ENCODE measurements at places on chromosomes 7 and 10.
A peak's percentile ranks its signal among the peaks of the same experiment; 100 is the strongest.

- DNase-seq: no peak
These were observed 35.8 kb downstream of the HECW1 start for GRCh38 chr7:43148161-43148731.

GRCh38 chr10:54808186-54808935, 7.3 kb upstream of the PCDH15 start:
- DNase-seq: no peak

- no peak for DNase-seq
These were observed 17.7 kb downstream of the SORBS1 start for GRCh38 chr10:95543459-95543858.

- peak; percentile 24 for DNase-seq
These were observed 463.8 kb downstream of the KCNMA1 start for GRCh38 chr10:77173615-77174461.

DNA sequence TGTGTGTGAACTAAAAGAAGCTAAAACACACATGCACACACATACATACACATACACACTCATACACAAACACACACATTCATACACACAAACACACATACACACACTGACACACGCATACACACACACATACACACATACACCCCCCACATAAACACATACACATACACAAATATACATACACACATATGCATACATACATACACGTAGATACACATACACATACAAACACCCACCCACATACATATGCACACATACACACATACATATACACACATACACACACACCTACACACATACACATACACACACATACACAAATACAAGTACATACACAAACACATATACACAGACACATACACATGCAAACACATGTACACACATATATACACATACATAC, 28.0 kb downstream of the SLC18A2 start:
- no peak for DNase-seq

GRCh38 chr7:55449205-55449991, 84.3 kb downstream of the LANCL2 start:
- DNase-seq: no peak

DNA sequence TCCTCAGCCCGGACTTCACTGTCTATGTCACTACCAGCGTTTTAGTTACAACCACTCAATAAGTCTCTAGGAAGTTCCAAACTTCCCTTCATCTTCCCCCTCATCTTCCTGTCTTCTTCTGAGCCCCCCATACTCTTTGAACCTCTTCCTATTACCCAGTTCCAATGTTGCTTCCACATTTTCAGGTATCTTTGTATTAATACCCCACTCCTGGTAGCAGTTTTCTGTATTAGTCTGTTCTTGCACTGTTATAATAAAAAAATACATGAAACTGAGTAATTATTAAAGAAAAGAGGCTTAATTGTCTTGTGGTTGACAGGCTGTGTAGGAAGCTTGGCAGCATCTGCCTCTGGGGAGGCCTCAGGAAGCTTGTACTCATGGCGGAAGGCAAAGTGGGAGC, 218.6 kb downstream of the BICC1 start:
- no peak for DNase-seq

DNA sequence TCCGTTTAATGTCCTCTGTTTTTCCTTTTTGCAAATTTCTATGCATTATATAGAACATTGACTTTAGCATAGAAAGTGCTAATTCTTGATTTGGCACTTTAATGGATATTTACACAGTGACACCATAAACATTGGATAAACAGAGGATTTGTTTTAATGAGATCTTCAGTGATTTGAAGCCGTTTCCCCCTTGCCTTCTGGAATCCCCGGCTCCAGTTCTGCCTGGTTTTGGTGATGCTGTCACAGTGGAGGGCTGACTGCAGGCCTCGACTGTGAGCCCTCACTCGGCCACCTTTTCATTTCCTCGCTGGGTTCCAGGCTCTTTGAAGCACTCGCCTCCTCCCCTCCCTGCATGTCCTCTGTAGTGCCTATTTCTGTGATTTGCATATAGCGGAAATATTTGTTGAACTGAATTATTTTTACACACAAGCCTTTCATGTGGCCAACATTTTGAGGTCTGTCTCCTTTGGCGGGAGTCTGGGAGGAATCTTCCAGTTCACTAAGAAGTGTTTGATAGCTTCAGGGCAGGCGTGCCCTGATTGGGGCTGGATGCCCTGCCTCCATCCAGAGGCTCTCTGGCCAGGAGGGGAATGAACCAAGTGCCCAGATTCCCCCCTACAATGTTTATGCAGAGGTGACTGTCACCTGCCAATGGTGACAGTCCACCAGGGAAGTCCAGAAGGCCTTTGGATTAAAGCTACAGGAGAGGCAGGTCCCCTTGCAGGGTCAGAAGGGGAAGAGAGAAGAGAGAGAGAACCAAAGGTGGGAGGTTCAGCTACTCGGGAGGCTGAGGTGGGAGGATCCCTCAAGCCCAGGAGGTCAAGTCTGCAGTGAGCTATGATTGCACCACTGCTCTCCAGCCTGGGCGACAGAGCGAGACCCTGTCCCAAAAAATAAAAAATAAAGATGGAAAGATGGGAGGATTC, 67.5 kb downstream of the CUX1 start:
- no peak for DNase-seq

- no peak for DNase-seq
These were observed 17.9 kb upstream of the CYTH3 start for GRCh38 chr7:6290319-6290741.

- no peak for DNase-seq
These were observed 15.6 kb upstream of the FXYD4 start for GRCh38 chr10:43355749-43356371.

DNA sequence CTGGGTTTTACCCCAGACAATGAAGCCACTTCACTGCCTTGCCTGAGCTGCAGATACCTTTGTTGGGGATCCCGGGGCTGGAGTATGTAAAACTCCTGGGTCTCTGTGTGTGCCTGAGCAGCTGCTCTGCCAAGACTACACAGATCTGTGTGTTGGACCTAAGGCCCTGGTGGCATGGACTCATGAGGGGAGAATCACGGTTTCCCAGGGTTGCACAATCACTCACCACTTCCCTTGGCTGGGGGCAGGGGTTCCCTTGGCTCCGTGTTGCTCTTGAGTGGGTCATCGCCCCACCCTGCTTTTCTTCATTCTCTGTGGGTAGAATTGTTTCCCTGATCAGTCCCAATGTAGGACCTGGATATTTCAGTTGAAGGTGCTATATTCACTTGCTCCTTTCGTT, 13.9 kb upstream of the TBATA start:
- DNase-seq: no peak

DNA sequence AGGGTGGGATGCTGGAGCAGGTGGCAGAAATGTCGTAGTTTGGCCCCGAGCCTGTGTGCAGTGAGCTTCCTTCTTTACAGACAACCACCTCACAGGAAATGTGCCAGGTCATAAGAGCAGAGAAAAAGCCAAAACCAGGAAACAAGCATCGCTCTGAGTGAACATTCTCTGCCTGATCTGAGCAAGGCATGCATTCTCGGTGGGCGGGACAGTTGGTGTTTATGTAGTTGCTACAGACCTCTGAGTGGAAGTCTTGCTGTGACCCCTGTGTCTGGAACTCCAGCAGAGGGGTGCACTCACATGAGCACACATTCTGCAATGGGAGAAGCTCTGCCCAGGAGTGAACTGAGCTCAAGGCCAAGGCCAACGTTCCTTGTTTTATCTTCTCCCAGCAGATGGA, 230.1 kb downstream of the TCERG1L start:
- no peak for DNase-seq

DNA sequence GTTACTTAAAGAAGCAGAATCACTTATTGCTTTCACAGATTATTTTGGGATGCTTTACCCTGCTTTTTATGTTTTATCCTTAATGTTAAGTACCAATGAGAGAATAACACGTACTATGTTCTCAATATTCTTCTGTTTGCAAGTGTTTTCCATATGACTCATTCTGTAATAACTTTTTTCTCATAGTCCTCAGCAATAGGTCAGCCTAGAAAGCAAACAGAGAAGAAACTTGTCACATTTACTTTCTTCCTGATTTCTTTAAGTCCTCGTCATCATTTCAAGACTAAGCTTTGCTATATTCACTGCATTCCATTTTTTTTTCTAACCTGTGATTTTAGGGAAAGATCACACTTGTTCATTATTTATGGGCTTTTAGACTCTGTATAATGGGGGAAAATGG, 6.8 kb upstream of the AGR2 start:
- DNase-seq: no peak

- DNase-seq: no peak
These were observed 27.3 kb downstream of the TFAM start for GRCh38 chr10:58412502-58412961.

DNA sequence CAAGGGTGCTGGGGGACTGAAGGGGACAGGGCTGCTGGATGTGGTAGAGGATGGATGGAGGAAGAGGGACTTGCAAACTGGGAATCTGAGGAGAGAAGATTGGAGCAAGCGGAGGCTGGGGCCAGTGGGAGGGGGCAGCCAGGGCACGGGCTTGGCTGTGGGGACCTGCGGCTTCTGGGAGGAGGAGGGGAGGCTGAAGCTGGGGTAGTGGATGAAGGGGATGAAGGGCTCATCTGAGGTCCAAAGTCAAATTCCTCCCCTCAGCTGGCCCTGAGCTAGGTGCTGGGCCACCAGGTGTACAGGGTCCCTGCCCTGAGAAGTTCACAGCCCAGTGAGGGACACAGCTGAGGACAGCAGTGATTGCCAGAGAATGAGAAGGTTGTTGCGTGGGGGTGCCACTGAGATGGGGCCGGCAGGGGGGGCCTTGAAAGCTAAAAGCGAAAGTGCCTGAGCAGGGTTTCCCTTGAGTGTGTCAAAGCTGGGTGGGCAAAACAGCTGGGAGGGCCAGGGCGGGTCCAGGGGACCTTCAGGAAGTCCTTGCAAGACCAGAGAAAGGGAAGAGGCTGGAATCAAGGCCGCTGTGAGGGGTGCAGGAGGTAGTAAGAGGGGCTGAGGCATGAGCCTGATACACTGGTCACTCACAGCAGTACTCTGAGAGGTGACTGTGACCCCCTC, 75.2 kb downstream of the MYL10 start:
- no peak for DNase-seq

DNA sequence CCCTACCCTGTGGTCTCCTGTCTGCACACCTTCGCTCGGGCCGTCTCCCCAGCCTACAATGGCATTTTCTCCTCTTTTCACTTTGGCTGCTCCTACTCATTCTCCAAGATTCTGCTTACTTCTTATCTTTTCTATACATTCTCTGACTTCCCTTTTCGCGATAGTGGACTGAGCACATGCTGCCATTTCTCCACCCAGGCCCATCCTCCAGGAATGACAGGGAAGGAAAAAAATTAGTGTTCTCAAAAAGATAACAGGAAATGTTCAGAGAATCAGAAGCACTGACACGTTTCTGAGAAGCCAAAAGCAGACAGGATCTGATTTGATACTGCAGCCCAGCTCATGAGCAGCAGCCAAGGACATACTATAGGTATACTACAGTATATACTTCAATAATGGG, 6.4 kb upstream of the ANXA11 start:
- DNase-seq: no peak

DNA sequence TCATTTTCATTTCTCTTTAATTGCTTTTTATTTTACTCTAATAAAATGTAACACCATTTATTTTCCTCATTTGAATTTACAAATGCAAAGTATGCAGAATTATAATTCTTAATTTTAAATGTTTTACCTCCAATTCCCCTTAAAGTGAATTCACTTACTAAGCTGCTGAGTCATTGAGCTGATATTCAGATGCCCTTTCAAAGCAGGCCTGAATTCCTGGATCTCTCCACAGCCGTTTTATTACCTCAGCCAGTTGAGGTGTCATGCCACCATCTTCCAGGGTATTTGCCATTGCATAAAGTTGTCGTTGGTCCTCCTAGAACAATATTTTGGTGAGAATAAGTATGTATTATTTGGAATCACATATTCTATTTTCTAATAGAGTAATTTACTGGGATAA, 33.2 kb downstream of the GNAT3 start:
- DNase-seq: no peak

DNA sequence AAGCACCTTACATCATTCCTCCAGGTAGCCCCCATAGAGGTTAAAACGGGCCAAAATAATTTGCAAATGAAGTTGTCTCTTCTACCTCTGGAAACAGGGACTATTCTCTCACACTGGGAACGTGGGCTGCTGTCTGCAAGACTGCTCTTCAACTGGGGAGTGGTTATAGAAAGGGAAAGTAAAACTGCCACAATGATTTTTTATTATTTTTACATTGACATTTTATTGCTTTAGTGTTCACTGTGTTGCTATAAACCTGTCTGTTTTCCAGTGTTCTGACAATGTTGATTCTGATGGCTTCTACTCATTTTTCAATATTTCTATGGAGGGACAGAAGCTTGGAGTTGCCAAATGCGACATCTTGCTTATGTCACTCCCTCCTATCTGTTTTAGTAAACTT, 115.1 kb upstream of the ANTXRL start:
- no peak for DNase-seq

GRCh38 chr10:86139066-86139657, 227.4 kb downstream of the GRID1 start:
- DNase-seq: no peak

DNA sequence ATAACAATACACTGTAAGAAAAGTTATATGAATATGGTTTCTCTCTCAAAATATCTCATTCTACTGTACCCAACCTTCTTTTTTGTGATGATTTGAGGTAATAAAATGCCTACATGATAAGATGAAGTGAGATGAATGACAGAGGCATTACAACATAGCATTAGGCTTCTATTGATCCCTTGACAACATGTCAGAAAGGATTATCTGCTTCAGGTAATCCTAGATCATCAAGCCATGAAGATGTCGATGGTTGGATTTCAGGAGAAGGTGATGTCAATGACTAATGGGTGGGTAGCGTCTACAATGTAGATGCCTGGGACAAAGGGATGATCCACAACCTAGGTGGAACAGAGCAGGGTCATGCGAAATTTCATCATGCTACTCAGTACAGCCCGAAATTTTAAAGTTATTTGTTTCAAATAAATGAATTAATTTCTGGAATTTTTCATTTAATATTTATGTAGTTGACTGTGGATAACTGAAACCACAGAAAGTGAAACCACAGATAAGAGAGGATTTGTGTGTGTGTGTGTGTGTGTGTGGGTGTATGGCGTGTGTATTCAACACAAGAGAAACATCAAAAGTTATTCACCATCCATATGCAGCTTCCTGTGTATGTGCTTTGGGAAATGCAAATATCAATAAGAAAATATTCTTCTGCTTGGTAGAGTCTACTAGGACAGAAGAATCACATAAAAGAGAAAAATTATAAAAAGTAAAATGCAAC, 77.0 kb downstream of the MAGI2 start:
- no peak for DNase-seq

DNA sequence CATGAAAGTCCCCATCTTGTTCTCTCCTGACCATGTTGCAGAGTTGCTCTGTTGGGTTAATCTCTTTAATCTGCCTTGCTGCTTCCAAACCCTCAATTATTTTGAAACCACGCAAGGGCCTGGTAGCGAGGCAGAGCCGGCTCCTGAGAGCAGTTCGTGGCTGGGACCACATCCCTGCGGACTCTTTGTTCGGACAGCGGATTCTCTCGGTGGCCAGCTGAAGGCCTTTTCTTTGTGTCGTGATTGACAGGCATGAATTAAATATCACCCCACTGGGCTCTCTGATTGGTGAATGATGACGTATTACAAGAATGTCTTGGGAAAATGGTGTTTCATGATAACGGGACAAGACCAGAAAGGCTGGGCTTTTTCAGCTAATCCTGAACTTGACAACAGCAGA, 66.9 kb upstream of the ARHGAP21 start:
- no peak for DNase-seq

Measured in T-helper 2 cell (primary cell).